Renal pelvis (tissue), 12 donors: ENCODE measurements at places on chromosomes 12 and 14. TPM values are rescaled to one million over a fixed set of nuclear protein-coding genes. Genes with fewer than 3 reads are reported as not detected.

LMNTD1 gene
- polyA plus RNA-seq: not detected

DNA sequence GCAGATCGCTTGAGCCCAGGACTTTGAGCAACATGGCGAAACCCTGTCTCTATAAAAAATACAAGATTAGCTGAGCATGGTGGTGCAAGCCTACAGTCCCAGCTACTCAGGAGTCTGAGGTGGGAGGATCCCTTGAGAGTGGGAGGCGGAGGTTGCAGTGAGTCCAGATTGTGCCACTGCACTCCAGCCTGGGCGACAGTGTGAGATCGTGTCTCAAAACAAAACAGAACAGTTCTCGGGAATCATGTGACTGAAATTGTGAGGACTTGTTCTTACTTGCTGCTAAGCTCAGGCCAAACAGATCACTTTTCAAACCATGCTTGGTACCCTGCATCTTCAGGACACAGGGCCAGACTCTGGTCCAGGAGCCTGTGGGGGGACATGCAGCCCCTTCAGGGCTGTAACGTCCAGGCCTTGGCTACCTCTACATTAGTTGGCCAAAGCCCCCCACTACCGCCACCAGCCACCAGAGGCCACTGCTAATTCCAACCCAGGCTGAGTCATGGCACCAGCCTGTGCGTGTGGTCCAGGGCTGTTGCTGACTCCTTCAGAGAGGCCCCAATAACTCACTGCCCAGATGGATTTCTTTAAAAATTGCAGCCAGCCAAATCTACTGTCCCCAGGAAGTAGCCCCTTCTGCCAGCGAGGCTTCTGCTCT, 33.4 kb upstream of the SYNDIG1L start:
- no peak for DNase-seq

GRCh38 chr14:86039176-86039575, 509.2 kb downstream of the FLRT2 start:
- no peak for DNase-seq

GRCh38 chr14:102805371-102805891, 28.2 kb downstream of the TRAF3 start:
- DNase-seq: no peak

GRCh38 chr14:100128688-100129087, 30.8 kb downstream of the DEGS2 start:
- no peak for DNase-seq
